Fibroblast of skin of back (primary cell): ENCODE measurements at places on chromosomes 11 and 22.

- DNase-seq = no peak
Measured at GRCh38 chr11:130178441-130179339, 19.1 kb downstream of the ST14 start.

GRCh38 chr11:30392221-30392784 is 69.4 kb downstream of the ARL14EP start:
- peak; percentile 1 for DNase-seq

GRCh38 chr11:38510041-38510440 is 1912.0 kb upstream of the RAG2 start:
- DNase-seq = no peak

DNA sequence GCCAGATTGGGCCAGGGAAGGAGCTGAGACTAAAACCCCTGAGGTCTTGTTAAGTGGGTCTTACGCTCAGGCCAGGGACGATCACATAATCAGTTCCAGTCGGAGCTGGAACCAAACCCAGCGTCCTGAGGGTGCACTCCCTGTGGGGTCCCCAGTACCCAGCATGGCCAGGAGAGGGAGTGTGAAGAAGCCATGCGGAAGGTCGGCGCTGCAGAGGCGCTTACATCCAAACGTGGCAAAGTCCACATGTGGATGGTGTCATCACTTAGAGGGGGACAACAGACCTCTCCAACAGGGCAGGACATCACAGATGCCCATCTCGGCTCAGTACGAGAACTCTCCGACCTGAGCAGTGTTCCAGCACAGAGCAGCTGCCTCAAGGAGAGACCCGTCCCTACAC is 8.3 kb downstream of the ATP5MGL start:
- peak; percentile 18 for DNase-seq
